PC-9 (cell line): ENCODE measurements at places on chromosomes 7 and 10. TPM values are rescaled to one million over a fixed set of nuclear protein-coding genes. Genes with fewer than 3 reads are reported as not detected.

GRCh38 chr10:122462533-122463465 lies 1.4 kb downstream of the HTRA1 start:
- H3K4me1 ChIP-seq = no peaks in the 10 kb centered on the region
- no peak for DNase-seq
- H3K27ac ChIP-seq = no peak overlapping the region
- H3K4me3 ChIP-seq = no peak overlapping the region
- H3K27me3 ChIP-seq = peaks cover 13% of the 10 kb centered on the region
- no peaks in the 10 kb centered on the region for H3K36me3 ChIP-seq

DNA sequence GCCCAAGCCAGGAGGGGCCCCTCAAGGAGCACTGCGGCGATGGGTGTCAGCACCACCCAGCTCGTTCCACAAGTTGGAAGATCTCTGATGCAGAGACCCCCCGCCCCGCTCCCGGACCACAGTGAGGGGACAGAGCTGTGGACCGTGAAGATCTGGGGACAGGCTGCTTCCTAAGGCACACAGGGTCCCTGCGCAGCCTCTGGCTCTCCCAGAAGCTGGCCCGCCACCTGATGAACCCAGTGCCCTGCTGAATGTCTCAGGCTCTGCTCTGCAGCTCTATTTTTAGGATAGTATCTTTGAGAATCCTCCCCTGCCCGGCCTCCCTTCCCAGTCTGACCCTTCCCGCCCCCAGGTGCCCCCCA lies 29.7 kb downstream of the GBX1 start:
- H3K27me3 ChIP-seq = no peaks in the 10 kb centered on the region
- H3K4me1 ChIP-seq = no peaks in the 10 kb centered on the region
- H3K27ac ChIP-seq = no peak overlapping the region
- H3K4me3 ChIP-seq = no peak overlapping the region
- H3K36me3 ChIP-seq = no peaks in the 10 kb centered on the region
- DNase-seq = no peak

DNA sequence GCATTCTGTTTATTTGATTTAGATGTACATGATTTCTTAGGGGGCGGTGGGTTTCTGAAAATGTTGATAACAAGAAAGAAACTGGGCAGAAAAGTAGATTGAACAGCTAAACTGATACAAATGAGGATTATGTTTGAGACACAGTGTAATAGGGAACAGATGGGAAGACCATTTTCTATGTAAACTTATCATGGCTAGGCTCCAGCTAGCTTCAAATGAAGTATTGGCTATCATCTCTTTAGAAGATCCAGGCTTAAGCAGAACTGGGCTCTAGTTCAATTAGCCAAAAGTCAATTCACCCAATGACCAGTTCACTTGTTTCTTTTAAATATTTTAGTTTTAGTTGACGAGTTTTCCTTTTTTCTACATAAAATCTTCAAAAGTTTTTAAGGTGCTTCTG lies 639.5 kb downstream of the ANKRD7 start:
- H3K36me3 ChIP-seq = no peaks in the 10 kb centered on the region
- no peak overlapping the region for H3K27ac ChIP-seq
- DNase-seq = no peak
- H3K27me3 ChIP-seq = no peaks in the 10 kb centered on the region
- H3K4me1 ChIP-seq = no peaks in the 10 kb centered on the region
- no peak overlapping the region for H3K4me3 ChIP-seq

DNA sequence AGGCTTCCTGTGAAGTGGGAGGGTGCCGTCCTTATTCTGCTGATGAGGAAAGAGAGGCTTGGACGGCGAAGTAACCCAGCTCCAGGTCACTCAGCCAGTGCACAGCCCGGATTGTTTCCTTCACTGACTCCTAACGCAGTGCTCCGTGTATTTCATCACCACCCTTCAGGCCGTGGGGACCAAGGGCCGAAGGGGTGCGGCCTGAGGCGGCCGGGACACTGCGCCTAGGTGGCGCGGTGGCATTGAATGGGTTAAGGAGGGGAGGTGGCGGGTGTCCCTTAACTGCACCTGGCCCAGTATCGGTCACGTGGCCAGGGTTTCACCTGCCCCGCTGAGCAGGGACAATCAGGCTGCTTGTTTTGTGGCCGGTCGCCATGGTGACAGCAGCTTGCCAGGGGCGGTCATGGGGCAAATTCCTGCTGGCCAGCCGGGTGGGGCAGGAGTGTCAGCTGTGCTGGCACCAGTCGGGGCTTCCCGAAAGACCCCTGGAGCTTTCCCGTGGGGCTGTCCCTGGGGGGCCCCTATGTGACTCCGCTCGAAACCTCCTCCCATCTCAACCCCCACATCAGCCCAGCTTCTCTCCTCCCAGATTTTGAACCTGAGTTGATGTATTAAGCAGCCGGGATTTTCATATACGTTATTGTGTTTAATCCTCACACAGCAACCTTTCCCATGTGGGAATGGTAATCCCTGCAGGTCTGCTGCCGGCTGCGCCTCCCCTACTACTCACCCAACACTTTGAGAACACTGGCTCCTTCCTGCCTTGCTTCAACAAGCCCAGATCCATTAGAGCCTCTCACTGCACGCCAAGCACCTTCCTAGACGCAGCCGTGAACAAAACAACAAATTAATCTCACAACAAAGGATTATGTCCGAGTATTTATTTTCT lies 4.4 kb upstream of the ABHD11 start:
- no peaks in the 10 kb centered on the region for H3K36me3 ChIP-seq
- H3K4me3 ChIP-seq = peak overlapping the region; percentile 50
- no peaks in the 10 kb centered on the region for H3K27me3 ChIP-seq
- DNase-seq = peak; percentile 97
- H3K4me1 ChIP-seq = peaks cover 83% of the 10 kb centered on the region

DNA sequence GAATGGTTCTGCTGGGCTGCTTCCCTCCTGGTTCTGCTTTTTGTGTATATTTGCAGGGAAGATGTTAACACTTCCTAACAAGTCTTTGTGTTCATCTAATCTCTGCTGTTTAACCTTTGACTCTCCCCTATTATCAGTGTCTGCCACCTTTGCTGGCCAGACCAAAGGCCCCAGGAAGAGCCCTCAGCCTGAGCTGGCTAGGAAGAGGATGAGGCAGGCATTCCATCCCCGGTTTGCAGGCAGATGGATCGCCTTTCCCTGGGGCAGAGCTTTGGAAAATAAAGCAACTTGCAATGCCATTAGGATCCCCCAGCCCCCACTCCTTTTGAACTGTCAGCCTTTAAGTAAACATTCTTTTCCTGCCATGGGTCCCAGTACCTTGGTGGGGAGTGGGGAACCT lies 19.0 kb downstream of the DPCD start:
- H3K36me3 ChIP-seq = no peaks in the 10 kb centered on the region
- no peak for DNase-seq
- H3K27ac ChIP-seq = no peak overlapping the region
- no peaks in the 10 kb centered on the region for H3K4me1 ChIP-seq
- no peak overlapping the region for H3K4me3 ChIP-seq

- no peaks in the 10 kb centered on the region for H3K36me3 ChIP-seq
- H3K4me1 ChIP-seq = no peaks in the 10 kb centered on the region
- no peak overlapping the region for H3K4me3 ChIP-seq
- DNase-seq = no peak
These were observed 76.0 kb downstream of the TYW1B start for GRCh38 chr7:72751978-72752377.

GRCh38 chr10:5234106-5234860 lies 37.6 kb downstream of the AKR1C4 start:
- H3K4me1 ChIP-seq = no peaks in the 10 kb centered on the region; the same call in 1 of the 2 replicates
- H3K27ac ChIP-seq = no peak overlapping the region
- no peaks in the 10 kb centered on the region for H3K27me3 ChIP-seq
- no peak overlapping the region for H3K4me3 ChIP-seq
- peak; percentile 84 for DNase-seq
- no peaks in the 10 kb centered on the region for H3K36me3 ChIP-seq

- no peaks in the 10 kb centered on the region for H3K27me3 ChIP-seq
- H3K36me3 ChIP-seq = no peaks in the 10 kb centered on the region
- H3K4me1 ChIP-seq = no peaks in the 10 kb centered on the region
- no peak overlapping the region for H3K27ac ChIP-seq
- H3K4me3 ChIP-seq = no peak overlapping the region
These were observed 29.0 kb upstream of the PRSS1 start for GRCh38 chr7:142720172-142720773.

- no peak overlapping the region for H3K27ac ChIP-seq
- no peak overlapping the region for H3K4me3 ChIP-seq
- H3K36me3 ChIP-seq = peaks cover 60% of the 10 kb centered on the region
- H3K4me1 ChIP-seq = no peaks in the 10 kb centered on the region
These were observed 17.9 kb downstream of the AVL9 start for GRCh38 chr7:32513210-32513609.

DNA sequence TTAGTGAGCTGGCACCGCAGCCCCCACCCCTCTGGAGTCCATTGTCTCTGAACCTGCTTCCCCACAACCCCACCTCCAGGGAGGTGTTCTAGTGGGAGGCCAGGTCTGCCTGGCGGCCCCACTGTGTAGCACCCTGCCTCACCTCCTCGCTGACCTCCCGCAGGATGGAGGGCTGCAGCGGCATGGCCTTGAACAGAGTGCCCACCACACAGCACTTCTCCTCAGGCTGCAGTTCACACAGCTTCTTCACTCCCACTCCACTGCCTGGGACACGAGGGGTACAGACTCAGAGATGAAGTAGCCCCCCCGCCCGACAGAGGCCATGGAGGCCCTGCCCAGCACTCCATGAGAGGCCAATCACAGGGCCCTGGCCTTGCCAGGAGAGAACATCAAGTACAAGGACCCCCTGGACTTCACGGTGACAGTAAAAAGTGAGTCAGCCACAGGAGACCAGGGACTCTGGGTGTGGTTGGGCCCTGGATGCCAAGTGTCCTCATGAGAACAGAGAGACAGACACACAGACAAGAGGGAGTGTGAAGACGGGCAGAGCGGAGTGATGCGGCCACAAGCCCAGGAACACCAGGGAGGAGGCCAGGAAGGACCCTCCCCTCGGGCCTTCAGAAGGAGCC lies 5.4 kb downstream of the POLD2 start:
- H3K27me3 ChIP-seq = no peaks in the 10 kb centered on the region
- no peak overlapping the region for H3K27ac ChIP-seq
- H3K4me1 ChIP-seq = peaks cover 11% of the 10 kb centered on the region
- DNase-seq = no peak

DNA sequence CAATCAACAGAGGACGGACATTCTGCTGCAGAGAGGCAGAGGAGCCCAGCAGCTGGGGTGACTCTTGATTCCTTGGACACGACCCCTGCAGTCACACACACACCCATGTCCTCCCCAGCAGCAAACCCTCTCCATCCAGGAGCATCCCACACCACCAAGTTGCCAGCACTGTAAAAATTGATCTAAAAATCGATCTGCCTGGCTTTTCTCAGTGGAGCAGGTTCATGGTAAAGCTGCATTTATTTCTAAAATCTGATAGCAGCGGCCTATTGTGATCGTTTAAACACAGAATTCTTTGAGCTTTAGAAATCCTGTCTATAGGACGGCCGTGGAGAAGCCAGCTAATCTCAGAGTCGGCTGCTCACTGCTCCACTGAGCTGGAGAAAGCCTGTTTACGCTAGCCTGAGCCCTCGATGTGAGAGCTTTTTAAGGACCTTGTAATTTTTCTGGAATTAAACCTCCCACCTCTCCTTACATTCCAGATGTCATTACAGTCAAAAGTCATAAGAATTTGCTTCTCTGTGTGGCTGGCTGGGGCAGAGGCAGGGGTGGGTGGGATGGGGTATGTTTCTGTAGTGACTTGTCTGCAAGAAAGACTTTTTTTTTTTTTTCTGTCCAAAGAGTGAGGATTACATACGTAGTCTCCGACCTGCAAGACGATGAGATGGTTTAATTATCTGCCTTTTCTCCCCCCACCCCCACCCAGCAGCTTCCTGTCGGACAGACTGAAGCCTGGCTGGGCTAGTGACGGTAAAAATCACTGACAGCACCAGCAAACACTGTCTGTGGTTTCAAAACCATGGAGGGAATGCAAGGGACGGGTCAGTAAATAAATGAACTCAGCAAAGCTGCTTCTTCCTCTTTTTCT lies 31.6 kb downstream of the TRIM8 start:
- H3K27me3 ChIP-seq = no peaks in the 10 kb centered on the region

DNA sequence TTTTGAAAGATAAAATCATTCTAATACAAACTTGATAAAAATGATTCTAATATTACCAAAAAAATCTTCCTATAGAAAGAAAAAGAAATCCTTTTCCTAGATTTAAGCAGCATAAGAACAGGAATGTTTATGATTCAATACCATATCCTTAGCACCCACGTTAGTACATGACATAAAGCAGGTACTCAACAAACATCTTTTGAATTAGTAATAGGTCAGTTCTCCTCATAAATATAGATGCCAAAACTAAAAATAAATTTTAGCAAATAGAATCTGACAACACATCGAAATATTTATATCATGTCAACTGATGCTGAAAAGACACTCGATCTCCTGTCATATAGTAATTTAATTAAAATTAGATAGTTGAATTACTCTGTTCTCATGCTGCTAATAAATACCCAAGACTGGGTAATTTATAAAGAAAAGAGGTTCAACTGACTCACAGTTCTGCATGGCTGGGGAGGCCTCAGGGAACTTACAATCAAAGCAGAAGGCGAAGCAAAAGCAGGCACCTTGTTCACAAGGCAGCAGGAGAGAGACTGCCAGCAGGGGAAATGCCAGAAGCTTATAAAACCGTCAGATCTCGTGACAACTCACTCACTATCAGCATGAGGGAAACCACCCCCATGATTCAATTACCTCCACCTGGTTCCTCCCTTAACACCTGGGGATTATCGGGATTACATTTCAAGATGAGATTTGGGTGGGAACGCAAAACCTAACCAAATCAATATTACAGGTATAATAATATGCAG lies 191.8 kb downstream of the HTR7 start:
- H3K27me3 ChIP-seq = no peaks in the 10 kb centered on the region
- no peak for DNase-seq
- no peak overlapping the region for H3K27ac ChIP-seq
- no peaks in the 10 kb centered on the region for H3K36me3 ChIP-seq
- H3K4me1 ChIP-seq = no peaks in the 10 kb centered on the region

- H3K27ac ChIP-seq = no peak overlapping the region
- DNase-seq = no peak
- H3K27me3 ChIP-seq = no peaks in the 10 kb centered on the region
- H3K4me1 ChIP-seq = peaks cover 15% of the 10 kb centered on the region
These were observed 100.3 kb upstream of the CPXM2 start for GRCh38 chr10:123991611-123992570.

The PRRT4 gene
- total RNA-seq = 0.26 and 0.70 TPM in 2 replicates

The CDHR1 gene
- total RNA-seq = not detected in 2 replicates

The TRIL gene
- total RNA-seq = not detected in 2 replicates

The PLEKHA8 gene
- total RNA-seq = 23.0 and 29.6 TPM in 2 replicates

The PARD3 gene
- 57.4 and 61.9 TPM in 2 replicates for total RNA-seq

The GARIN1A gene
- total RNA-seq = 0.57 and 0.78 TPM in 2 replicates

The ZNF804B gene
- total RNA-seq = not detected in 2 replicates

The CRHR2 gene
- not detected in 2 replicates for total RNA-seq

The DOCK4 gene
- total RNA-seq = 0.98 and 1.7 TPM in 2 replicates

The GRID1 gene
- not detected in 2 replicates for total RNA-seq

The MYL7 gene
- total RNA-seq = not detected in 2 replicates

The PRKCQ gene
- 4.0 and 5.3 TPM in 2 replicates for total RNA-seq

The CYREN gene
- total RNA-seq = 70.5 and 76.0 TPM in 2 replicates

The ZNF488 gene
- total RNA-seq = 11.4 and 18.1 TPM in 2 replicates

The CADPS2 gene
- 9.9 and 11.9 TPM in 2 replicates for total RNA-seq
